GF-D8 (cell line): ENCODE measurements at places on chromosomes 3 and 15.

- no peak for DNase-seq
Measured at GRCh38 chr3:153925841-153926514, 195.2 kb upstream of the ARHGEF26 start.

GRCh38 chr3:107082527-107082926 is 294.7 kb upstream of the CCDC54 start:
- DNase-seq: no peak

- no peak for DNase-seq
Measured at GRCh38 chr3:112967425-112967824, 7.5 kb downstream of the CD200R1 start.

DNA sequence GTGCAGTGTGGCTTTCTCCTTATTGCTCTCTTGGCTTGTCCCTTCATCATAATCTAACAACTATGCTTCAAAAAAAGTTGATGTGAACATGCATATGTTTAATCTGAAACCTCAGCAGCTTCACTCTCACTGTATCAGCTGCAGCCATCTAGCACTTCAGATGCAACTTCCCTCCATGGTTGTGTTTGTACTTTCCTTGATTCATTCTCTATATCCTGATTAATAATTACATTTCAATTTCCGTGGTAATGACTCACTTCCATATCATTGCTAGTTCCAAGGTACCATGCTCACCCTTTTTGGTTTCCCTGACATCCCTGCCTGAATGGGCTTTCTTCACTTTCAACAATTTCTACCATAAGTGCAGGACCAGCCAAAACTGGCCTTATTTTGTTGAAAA is 51.2 kb downstream of the MDFIC2 start:
- DNase-seq: no peak

- no peak for DNase-seq
Measured at GRCh38 chr15:50137893-50138292, 18.9 kb upstream of the ATP8B4 start.

DNA sequence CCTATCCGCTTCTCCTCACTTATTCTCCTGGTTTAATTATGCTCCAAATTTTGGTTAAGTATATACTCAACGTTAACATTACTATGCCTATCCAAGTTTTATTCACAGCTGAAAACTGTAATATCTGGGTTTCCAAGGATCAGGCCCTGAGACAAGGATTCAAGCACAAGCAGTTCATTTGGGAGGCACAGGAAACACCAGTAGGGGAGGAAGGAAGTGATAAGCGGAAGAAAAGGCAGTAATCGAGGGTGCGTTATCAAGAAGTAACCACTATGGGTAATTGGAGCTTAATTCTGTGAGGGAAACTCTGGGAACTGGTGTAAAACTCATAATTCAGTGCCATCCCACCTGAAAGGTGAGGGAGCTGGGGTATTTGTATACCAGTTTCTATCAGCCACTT is 120.3 kb downstream of the KCNAB1 start:
- no peak for DNase-seq

DNA sequence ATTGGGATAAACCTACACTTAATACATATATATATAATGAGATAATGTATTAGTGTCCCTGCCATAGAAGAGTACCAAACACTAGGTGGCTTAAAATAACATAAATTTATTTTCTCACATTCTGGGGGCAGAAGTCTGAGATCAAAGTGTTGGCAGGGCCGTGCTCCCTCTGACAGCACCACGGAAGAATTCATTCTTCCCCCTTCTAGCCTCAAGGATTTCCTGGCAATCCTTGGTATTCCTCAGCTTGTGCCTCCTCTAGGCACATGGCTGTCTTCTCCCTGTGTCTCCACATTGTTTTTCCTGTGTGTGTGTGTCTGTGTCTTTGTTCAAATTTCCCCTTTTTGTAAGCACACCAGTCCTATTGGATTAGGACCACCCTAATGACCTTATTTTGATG is 115.2 kb upstream of the AGBL1 start:
- no peak for DNase-seq

- DNase-seq: no peak
Measured at GRCh38 chr15:85462029-85462428, 81.6 kb downstream of the AKAP13 start.
